ENCODE measurements at places on chromosomes 4 and X. TPM values are rescaled to one million over a fixed set of nuclear protein-coding genes. Genes with fewer than 3 reads are reported as not detected.

DNA sequence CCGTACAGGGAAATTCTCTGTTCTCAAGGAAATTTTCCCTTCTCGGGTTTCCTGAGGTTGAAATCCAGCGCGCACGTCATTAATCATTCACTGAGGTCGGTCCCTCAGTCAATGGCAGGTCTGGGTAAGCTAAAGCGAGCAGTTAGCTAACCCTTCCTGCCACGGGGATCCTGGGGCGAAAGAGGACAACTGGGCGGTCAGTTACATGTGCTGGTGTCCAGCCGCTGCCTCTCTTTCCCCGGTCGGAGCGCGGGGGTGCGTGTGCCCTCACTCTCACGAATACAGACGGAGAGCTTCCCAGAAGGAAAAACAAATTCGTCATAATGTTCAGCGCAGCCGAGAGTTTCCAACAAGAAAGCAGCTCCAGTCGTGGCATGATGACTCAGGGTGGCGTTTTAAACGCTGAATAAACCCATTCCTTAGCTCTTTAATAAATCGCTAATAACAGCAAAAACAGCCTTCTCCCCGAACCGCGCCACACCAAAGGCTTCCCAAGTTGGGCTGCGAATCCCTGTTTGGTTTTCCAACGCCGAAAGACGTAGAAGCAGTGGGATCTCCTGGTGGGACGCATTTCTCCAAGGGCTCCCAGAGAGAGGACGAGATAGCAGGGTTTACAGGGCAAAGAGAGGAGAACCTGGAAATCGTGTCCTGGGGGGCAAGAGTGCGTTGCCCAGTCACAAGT is 752 bp upstream of the FGF5 start:
- peak; percentile 82 for DNase-seq

- DNase-seq, result no peak
Observed at GRCh38 chrX:96405842-96406241, 278.8 kb upstream of the DIAPH2 start.

GRCh38 chr4:83454686-83455085 is 937 bp downstream of the HELQ start:
- no peak for DNase-seq

DNA sequence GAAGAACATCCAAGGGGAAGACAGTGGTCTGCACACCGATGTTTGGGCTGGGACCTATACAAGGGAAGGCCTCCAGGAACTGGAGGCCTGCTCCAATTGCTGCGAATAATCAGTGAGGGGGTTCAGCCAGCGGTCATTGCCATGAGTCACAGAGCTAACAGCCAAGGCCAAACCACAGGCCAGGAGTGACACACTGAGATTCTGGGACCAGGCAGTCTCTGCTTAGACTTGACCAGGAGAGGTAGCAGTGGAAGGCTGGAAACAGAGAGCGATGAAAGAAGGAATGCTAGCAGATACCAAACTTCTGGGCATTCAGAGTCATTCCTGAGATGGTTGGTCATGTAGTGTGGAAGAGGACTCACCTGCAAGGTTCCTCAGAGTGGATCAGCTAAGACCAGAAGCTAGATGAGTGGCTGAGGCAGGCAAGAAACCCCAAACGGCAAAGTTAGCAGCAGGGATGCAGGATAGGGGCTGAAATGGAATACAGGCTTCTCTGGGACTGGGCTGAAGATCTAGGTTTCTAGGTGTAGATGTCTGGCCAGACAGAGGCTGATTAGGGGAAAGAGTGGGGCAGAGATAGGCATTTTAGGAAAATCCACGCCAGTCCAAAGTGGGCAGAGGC is 54.7 kb downstream of the CNGA2 start:
- DNase-seq, result peak; percentile 41

DNA sequence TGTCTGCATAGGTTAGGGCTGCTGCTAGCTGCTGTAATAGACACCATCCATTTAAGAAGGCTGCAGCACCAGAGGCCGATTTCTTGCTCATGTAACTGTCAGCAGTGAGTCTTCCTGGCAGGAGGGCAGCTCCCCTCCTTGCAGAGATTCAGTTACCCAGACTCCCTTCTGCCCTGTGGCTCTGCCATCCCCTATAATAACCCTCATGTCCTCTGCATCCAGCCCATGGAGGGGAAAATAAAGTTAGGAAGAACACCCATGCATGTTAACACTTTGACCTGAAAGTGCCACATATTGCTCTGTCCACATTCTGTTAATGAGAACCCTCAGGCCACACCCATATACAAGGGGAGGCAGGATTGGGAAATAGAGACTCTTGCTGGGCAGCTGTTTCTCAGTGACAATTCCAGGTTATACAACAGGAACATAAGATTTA is 5.4 kb downstream of the STBD1 start:
- no peak for DNase-seq

- no peak for DNase-seq
Observed at GRCh38 chrX:72399816-72400215, 94.1 kb upstream of the CITED1 start.

DNA sequence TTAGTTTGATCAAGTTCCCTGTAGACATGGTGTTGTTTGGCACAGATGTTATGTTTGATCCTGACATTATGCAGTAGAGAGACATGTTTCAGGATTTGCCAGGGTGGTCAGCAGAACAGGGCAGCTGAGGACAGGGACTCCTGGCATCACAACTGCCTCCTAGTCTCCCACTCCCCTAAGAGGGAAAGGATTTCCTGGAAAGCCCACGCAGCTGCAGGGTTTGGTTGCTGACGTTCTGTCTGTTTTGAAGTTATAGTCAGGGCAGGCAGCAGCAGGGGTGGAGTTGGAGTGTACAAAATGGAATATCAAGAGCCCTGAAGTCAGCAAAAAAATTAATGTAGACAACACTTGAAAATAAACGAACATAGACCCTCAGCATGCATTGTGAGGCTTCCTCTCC is 125.4 kb downstream of the CPE start:
- no peak for DNase-seq

The GABRG1 gene
- total RNA-seq, result not detected

The RAB41 gene
- not detected for total RNA-seq

The PF4V1 gene
- not detected for total RNA-seq

The NDNF gene
- not detected for total RNA-seq

The RBM46 gene
- 0.53 TPM for total RNA-seq
